D721Med (cell line): ENCODE measurements at places on chromosomes 3 and 15.

DNA sequence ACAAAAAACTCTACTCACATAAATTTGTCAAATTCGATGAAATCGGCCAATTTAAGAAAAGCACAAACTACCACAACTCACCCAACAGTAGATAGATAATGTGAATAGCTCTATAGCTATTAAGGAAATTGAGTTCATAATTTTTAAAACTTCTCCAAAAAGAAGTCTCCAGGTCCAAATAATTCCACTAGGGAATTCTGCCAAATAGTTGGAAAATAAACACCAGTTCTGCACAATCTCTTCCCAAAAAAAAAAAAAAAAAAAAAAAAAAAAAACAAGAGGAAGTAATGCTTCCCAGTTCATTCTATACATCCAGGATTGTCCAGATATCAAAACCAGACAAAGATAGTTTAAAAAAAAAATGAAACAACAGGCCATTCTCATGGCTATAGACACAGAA is 164.2 kb downstream of the POLR2M start:
- no peak for DNase-seq

DNA sequence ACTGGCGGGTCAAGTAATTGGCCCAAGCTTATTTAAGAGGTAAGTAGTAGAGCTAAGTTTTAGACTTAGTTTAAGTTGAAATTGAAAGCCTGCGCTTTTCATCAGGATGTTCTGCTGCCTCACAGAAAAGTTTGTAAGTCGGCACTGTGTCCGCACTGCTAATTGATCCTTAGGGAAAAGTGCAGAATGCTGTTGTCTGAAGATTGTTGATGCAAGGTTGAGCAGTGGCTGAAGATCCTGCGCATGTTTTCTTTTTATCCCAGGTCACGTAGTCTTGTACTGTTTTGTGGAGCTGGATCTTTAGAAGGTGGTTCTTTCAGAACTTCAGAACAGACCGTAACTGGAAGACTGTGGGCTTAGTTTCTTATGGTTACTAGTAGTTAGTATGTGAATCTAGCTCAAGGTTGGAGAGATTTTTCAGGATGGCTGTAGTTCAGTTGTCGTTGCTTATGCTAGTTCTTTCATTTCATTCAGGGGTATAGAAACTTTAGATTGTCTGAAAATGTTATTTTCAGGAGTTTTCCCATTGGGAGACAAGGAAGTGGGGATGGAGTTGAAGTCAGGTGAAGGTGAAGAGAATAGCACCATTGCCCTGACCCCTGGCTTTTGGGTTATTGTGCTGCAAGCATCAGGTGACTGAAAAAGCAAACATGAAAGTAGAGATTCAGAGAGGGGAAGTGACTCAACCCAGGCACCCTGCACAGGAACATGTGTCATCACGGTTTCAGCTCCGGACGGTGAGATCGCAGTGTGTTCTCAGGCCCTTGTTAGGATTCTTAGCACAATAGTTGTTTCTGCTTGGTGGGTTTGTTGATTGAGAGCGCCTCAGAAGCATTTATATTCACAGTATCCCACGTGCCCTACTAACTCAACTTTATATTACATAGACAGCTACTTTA is 32.8 kb downstream of the AKAP13 start:
- DNase-seq, result no peak

DNA sequence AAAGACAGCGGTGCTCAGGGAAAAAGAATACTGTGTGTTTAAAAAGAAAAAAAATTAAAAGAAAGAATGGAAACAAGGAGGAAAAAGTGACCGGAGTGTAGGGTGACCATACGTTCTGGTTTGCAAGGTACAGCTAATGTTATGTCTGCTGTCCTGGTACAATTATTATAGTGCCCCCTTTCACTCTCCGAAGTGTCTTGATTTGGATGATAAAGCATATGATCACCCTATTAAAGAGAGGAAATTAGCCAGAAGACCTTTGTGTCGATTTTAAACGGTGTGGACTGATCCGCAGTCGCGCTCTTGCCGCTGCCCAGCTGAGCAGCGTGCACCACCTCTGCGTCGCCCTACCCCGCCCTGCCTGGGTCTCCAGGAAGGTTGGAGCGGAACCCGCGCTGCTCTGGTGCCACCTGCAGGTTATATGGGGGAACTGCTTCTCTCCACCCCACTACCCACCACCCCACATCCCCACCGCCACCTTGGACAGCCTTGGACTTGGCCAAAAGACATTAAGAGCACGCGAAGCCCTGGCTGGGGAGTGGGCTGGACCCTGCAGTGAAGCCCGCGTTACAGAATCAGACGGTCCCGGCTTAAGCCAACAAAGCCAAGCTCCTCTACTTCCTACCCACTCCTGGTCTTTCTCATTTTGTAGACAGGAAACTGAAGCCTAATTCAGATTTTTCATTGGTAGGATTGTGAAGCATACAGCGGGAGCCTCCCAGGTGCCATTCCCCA is 41.2 kb upstream of the UBE2Q2 start:
- peak; percentile 60 for DNase-seq

- DNase-seq, result no peak
These were observed 1.7 kb upstream of the VPS18 start for GRCh38 chr15:40892447-40893012.

GRCh38 chr3:24270204-24270691 is 224.4 kb downstream of the THRB start:
- no peak for DNase-seq

DNA sequence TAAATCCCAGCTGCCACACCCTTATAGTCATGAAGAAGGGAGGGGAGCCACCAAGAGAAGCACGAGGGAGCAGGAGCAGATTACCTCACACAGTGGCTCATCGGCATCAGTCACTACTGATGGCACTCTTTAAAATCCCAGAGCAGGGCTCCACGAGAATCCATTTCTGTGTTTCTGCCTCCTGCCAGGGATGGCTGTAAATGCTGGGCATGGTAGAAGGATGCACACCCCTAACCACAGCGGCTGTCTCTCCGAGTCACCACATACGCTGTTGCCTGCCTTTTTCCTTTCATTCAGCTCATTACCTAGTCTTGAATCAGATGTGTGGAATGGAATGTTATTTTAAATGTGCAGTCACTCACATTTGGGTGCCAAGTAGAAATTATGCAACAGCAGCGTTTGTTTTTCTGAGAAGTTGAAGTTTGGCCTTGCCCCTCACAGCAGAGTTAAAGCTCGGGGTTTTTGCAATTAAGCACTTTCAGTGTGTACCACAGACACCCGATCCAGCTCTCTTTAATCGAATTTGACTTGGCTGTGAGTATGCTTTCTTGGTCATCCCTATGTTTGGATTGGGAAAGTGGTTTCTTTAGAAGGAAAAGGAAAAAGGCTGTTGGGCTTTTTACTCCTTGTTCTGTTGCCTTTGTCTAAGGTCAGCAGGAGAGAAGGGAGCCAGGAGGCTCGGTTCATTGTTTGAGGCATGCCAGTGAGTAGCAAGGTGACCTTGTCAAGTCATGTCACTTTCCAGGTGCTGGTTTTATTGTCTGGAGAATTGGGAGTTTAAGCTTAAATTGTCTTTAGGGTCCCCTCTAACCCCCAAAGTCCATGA is 284.2 kb upstream of the TPM1 start:
- DNase-seq, result no peak

- no peak for DNase-seq
These were observed 364.0 kb upstream of the RBMS3 start for GRCh38 chr3:28916713-28917499.

- DNase-seq, result no peak
These were observed 123.8 kb downstream of the B3GALNT1 start for GRCh38 chr3:160981217-160981938.
